Urothelium cell line (cell line): ENCODE measurements at places on chromosomes 6 and 20.

DNA sequence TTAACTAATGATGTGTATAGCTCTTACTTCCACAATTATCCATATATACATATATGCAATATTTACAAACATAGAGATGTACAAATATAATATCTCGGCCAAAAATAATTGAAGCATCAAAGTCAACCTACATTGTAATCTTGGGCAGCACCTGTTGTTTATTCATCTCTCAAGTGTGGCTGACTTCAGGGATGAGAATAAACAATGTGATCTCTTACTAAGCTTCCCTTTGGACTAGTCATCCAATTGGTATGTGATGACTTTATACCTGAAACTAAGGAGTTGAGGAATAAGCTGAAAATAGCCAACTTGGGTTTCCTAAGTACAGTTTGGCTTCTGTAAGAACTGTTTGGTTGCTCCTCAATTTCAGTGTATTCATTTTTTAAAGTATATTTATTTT lies 256.6 kb downstream of the KHDC1L start:
- DNase-seq, result peak; percentile 70

DNA sequence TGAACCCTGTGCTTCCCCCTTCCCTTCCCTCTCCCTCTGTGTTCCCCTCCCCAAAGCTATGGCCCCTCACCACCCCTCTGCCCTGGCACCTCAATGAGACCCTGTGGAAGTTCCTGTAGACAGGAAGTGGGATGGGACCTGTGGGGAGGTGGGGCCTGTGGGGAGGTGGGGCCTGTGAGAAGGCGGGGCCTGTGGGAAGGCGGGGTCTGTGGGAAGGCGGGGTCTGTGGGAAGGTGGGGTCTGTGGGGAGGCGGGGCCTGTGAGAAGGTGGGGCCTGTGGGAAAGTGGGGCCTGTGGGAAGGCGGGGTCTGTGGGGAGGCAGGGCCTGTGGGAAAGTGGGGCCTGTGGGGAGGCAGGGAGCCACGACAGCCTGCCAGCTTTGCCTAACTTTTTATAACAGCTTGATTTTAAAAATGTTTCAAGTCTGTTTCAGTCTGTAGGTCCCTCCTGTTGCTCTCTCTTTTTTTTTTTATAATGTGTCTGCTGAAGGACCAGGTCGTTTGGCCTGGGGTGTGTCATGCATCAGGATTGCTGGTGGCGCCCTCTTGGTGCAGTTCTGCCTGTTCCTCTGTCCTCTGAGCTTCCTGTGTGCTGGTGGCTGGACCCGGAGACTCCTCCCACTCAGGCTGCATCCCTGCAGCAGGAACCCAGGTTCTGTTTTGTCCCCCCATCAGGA lies 70.5 kb upstream of the SLCO4A1 start:
- no peak for DNase-seq

DNA sequence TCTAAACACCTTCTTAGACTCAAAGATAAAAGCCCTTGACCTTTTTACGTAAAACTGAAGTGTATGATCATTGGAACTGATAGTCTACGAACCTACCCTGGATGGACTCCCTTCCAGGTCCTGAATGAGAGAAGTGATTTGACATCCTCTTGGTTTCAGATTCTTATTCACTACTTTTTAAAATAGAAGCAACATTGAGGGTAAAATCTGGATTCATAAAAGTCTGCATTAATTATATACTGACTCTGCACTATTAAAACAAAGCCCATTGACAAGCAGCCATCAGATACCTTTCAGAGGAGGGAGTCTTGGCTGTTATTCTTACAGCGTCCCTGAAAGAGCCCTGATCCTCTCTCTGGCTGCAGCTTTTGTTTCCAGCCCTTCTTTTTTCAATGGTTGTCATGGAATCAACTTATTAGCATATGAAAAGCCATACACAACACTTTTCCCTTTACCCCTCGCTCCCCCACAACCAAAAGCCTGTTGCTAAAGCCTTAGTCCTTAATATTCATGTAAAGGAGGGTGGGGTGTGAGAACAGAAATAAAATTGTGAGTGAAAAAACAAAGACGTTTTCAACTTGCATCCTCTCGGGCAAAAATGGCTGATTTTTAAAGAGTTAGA lies 270.0 kb upstream of the MARCKS start:
- no peak for DNase-seq

- DNase-seq, result no peak
Observed at GRCh38 chr6:26260110-26260637, 104.8 kb upstream of the BTN3A2 start.

GRCh38 chr6:124684621-124685020 lies 277.6 kb upstream of the RNF217 start:
- no peak for DNase-seq

DNA sequence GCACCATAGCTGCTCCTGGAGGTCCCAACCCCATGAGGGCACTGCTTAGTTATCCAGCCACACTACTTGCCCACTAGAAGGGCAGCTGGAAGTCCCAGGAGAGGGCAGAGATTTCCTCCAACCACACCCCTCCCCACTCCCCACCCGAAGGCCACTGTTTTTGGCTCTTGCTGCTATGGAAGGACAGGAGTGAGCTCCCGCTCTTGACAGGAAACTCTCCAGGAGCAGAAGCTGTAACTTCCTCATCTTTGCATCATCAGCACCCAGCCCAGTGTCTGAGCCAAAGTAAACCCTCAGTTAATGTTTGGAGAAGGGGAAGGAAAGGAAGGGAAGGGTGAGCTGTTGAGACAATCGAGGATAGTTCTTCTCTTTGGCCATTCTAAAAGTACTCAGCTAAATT lies 120.7 kb downstream of the MTFR2 start:
- no peak for DNase-seq

DNA sequence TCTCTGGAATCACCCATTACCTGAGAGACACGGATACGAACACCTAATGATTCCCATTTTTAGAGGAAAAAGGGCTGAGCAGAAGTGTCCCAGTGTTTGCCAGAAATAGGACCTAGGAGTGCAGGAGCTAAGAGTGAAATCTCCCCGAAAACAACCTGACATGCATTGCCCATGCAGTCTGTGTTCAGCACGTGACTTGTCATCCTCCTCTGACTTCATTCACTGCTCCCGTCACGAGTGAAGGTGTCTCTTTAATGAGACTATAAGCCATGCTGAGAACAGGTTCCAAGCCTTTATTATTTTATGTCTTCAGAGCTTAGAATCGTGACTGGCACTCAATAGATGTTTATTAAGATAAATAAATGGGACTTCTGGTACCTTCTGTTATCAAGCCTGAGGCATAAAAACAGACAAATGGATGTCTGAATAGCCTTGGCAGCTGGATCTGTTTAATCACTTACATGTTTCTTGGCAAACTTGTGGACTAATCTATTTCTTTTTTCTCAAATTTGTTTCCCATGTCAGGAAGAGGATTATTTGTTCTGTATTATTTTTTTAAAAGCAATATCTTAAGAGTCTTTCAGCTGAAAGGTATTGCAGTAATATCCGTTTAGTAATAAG lies 3.7 kb upstream of the MLIP start:
- no peak for DNase-seq

GRCh38 chr6:32153564-32154513 lies at the start of gene PPT2:
Gene PPT2, plus strand, starts transcription at chr6:32154141. Its CDS starts 454 bp downstream, at chr6:32154595.
- peak; percentile 89 for DNase-seq

GRCh38 chr6:28651161-28651560 lies 125.5 kb downstream of the GPX5 start:
- no peak for DNase-seq

- no peak for DNase-seq
Observed at GRCh38 chr6:50610562-50610961, 102.8 kb upstream of the TFAP2D start.

GRCh38 chr6:33692078-33692759 lies 19.3 kb downstream of the UQCC2 start:
- DNase-seq, result no peak

DNA sequence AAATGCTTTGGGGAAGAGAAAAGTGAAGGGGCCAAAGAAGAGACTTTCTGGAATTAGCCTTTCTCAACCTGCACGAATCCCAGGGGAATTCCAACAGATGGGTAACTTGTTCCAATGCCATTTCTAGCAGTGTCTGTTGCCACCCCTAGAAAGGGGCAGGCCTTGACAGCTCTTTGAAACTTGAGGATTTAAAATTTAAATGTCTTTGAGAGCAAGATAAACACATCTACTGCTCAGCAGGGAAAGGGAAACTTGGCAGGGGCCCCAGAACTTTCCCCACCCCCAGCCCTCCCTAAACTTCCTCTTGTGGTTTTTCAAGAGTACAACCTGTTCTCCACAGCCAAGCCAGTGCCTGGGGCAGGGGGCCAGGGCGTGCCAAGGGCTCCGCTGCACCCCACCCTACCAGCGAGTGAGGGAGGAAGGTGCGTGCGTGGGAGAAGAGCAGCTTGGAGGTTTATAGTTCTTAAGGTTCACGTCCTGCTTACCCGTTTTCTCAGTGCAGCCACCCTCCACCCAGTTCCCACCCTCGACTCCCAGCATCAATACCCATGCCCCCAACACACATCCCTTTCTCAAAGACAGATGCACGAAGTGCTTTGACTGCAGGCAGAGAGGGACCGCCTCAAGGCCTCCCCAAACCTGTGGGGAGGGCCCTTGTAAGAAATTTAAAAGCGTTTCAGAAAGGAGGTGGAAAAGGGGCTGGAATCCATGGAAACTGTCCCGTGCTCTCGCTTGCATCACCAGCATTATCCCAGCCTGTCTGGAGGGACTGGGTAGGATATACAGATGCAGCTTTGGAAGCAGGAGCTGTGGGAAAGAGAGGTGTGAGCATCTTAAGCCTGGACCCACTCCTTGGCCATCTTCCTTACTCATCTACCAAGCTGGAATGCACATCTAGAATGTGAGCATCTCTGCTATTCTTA lies 4.5 kb upstream of the TAF8 start:
- DNase-seq, result peak; percentile 76

GRCh38 chr6:6712449-6713403 lies 124.2 kb downstream of the LY86 start:
- peak; percentile 49 for DNase-seq

DNA sequence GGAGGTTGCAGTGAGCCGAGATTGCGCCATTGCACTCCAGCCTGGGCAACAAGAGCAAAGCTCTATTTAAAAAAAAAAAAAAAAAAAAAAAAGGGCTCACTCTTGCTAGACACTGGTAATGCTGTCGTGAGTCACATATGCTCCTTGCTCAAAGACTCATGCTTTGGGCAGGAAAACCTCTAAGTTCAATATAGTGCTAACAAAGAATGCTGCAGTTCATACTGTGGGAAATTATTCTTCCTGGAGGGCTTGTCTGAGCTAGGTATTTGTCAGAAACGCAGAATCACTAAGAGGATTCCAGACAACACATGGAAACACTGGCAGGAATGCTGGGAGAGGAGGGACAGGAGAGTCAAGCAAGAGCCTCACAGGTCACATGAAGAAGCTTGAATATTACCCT lies 2.3 kb upstream of the LYRM2 start:
- DNase-seq, result no peak

- no peak for DNase-seq
Observed at GRCh38 chr6:154466139-154466538, 44.3 kb downstream of the CNKSR3 start.

DNA sequence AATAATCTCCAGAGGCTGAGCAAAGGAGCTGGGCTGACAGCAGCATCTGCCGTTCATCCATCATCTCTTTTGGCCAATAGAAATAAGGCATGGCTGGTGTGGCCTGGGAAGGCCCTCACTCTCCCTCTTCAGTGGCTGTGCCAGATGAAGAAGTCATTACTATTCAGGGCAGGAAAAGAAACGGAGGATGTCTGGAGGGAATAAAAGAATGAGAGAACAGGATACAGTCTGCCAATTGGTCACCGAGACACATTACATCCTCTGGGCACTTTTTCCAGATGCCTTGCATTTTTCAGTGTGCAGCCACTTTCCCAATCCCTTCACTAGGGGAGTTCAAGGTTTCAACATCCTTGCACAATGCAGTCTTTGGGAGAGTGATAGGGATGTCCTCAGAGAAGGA lies 32.2 kb upstream of the VGLL2 start:
- no peak for DNase-seq

- DNase-seq, result no peak
Observed at GRCh38 chr6:13373488-13373886, 45.1 kb upstream of the TBC1D7 start.

GRCh38 chr20:54227241-54227640 lies 19.4 kb downstream of the PFDN4 start:
- no peak for DNase-seq

DNA sequence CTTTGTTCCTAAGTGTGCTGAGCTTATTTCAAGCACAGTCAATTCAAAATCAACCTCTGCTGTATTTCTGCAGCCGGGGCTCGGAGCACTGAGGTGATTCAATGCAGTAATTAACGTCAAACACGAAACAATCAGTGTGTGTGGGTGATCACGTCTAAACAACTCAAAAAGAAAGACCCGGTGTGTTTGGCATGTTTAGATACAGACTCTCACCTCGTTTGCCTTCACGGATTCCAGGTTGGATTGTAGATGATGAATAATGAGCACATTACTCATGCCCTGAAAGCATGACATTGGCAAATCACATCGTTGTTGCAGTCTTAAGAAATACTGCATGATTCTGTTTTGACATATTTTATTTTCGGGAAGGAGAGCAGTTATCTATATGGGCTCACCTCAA lies 231.0 kb downstream of the QKI start:
- DNase-seq, result peak; percentile 9

GRCh38 chr6:163335671-163336545 lies 78.6 kb upstream of the QKI start:
- no peak for DNase-seq

- no peak for DNase-seq
Observed at GRCh38 chr6:136467186-136467585, 83.0 kb downstream of the MAP7 start.

- no peak for DNase-seq
Observed at GRCh38 chr6:139380611-139381010, 6.2 kb upstream of the CITED2 start.

DNA sequence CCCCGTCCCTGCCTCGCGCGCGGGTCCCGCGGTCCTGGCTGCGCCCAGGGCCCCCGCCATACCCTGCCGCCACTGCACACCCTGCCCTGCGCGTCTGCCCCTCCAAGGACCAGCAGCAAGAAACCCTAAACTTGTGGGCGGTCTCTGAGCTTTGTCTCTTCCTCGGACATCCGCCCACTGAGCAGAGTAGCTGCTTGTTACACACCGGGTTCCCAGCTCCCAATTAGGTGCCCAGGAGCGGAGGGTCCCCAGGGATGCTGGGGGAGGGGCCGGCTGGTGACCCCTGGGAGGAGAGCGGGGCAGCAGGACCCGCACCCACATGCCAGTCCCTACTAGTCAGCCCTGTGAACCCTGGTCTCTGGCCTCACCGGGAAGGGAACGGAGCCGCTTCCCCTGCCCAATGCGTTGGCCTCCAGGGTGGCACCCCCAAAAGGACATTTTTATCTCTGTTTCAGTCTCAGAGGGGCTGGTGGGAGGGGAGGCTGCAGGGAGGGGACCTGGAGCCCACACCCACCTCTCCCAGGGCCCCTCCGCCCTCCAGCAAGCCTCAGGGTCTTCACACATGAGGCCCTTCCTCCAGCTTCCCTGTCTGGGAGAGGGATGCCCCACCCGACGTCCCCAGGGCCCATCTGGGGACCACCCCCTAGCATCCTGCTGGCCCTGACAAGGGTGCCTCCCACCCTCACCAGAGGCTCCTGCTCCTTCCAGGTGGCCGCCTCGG lies 10.5 kb downstream of the STMN3 start:
- DNase-seq, result no peak

DNA sequence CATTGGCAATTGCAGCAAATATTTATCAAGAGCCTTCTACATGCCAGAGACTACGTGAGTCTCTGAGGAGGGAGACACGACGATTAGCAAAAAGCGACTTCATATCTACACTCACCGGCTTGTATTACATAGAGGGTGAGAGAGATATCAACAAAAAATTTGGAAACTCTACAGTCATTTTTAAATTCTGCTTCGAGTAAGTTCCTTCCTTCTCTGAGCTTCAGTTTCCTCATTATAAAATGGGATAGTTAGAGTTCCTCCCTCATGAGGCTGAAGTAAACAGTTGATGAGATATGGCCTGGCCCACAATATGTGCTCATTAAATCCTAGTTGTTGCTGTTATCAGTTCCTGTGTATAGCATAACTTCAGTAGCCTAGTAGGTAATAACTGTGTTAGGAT lies 64.1 kb upstream of the SIRPA start:
- no peak for DNase-seq
